ENCODE measurements at places on chromosomes 4 and X. TPM values are rescaled to one million over a fixed set of nuclear protein-coding genes. Genes with fewer than 3 reads are reported as not detected.

GRCh38 chr4:147828331-147828905 lies 96.5 kb downstream of the ARHGAP10 start:
- DNase-seq: no peak

DNA sequence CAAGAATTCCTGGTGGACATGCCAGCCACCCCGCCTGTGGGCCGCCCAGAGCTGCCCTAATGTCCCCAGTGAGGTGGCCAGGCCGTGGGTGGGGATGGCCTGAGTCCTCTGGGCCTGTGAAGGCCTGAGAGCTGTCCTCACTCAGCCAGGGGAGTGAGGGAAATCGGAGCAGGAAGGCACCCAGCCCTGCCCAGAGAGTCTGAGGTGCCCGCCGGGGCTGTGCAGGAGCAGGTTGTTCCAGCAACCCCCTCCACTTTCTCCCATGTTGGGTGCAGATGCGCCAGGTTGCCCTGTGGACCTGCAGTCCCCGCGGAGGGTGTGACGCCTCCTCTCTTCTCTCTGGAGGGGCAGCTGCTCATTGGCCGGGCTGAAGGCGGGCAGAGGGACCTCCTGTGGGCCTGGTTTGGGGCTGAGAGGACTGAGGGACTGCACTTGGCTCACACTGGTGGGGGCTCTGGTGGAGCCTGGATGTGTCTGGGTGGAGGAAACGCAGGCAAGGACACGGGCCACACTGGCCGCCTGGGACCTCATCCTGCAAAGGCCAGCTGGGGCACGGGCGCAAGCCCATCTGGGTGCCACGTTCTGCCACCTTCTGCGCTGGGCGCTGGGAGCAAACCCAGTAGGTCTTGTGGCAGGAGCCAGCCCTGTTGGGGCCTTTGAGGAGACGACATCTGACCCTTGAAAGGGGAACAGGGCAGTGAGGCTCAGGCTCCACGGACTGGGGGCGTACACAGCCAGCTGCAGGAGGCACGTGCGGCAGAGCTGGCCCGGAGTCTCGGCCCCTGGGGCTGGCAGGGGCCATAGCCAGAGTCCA lies 14.0 kb downstream of the DOK7 start:
- no peak for DNase-seq

- DNase-seq: no peak
Observed at GRCh38 chr4:71526637-71527406, 188.0 kb downstream of the SLC4A4 start.

Gene EIF4E
- 87.3 TPM for total RNA-seq

Gene MID1
- total RNA-seq: not detected

Gene FRAS1
- not detected for total RNA-seq

Gene ADGRA3
- total RNA-seq: not detected

Gene ZNF182
- total RNA-seq: 8.4 TPM
